Smooth muscle cell of the brain vasculature (primary cell): ENCODE measurements at places on chromosomes 3 and 15.

GRCh38 chr3:184717399-184717983 is 5.6 kb upstream of the MAGEF1 start:
- no peak for DNase-seq

- DNase-seq = no peak
These were observed 973.9 kb downstream of the FHIT start for GRCh38 chr3:60277361-60277800.

- DNase-seq = no peak
These were observed 54.5 kb upstream of the ATP11B start for GRCh38 chr3:182738583-182739411.

DNA sequence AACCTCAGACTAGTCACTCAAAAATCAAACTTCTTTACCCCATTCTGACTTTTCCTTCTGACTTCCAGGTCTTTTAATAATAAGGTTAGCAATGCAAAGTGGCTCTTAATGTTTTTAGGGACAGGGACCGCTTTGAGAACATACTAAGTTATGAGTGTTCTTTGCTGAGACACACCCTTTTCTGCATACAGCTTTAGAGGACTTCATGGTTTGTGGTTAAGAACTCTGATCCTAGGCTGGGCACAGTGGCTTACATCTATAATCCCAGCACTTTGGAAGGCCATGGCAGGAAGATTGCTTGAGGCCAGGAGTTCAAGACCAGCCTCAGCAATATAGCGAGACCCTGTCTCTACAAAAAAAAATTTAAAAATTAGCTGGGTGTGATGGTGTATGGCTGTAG is 85.8 kb upstream of the CACNA2D3 start:
- no peak for DNase-seq

GRCh38 chr15:45943240-45943639 is 308.4 kb downstream of the SQOR start:
- no peak for DNase-seq
